Vagina (tissue), 2 donors: ENCODE measurements at places on chromosomes 1 and 21. TPM values are rescaled to one million over a fixed set of nuclear protein-coding genes. Genes with fewer than 3 reads are reported as not detected.

The PHF13 gene
- 21.6 TPM for total RNA-seq

The DTL gene
- 7.4 TPM for total RNA-seq

The HLX gene
- 7.4 TPM for total RNA-seq

- H3K27ac ChIP-seq = no peak overlapping the region
- H3K4me1 ChIP-seq = no peaks in the 10 kb centered on the region
- no peaks in the 10 kb centered on the region for H3K36me3 ChIP-seq
- DNase-seq = no peak
These were observed 229.7 kb upstream of the CACYBP start for GRCh38 chr1:174769961-174770549.

DNA sequence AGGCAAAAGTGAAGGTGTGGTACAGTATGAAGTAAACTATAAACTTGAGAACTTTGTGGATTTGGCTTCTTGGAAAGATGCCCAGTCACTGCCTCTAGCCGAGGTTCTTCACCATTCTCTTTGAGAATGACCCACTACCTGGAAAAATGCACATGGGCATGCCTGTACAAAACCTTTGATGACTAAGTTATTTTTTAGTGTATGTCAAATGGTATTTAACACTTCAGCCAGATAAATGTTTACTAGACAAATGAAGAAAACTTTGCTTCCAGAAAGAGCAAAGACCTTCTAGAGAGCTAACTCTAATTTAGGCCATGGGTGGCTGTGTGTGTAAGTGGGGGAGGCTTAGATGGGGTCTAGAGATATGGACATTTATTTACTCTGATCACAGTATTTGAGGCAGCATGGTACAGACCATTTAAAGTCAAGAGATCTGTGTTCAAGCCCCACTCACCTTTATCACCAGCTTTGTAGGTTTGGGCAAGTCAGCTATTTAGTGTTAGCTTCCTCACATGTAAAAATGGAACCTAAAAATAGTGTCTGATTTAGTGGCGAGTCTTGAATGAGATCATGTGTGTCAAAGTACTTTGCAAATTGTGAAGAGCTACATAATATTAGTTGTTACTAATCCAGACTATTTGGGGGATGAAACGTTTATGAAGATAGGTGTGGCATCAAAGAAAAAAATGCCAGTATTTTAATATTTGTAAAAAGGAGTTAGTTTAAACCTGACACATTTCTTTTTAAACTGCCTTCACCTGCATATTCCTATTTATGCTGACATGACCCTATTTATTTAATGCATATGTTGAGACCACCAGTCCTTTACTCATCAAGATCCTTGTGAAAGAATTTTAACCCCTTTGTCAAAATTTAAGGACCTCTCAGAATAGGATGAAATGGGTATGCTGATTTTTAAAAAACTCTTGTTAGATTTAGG lies 20.2 kb downstream of the NFYC start:
- H3K36me3 ChIP-seq = no peaks in the 10 kb centered on the region
- no peak overlapping the region for H3K4me3 ChIP-seq
- peak overlapping the region; percentile 64 for H3K27ac ChIP-seq
- DNase-seq = no peak
- H3K4me1 ChIP-seq = peaks cover 61% of the 10 kb centered on the region

- H3K36me3 ChIP-seq = no peaks in the 10 kb centered on the region
These were observed 423 bp downstream of the URB1 start for GRCh38 chr21:32392299-32392879.

DNA sequence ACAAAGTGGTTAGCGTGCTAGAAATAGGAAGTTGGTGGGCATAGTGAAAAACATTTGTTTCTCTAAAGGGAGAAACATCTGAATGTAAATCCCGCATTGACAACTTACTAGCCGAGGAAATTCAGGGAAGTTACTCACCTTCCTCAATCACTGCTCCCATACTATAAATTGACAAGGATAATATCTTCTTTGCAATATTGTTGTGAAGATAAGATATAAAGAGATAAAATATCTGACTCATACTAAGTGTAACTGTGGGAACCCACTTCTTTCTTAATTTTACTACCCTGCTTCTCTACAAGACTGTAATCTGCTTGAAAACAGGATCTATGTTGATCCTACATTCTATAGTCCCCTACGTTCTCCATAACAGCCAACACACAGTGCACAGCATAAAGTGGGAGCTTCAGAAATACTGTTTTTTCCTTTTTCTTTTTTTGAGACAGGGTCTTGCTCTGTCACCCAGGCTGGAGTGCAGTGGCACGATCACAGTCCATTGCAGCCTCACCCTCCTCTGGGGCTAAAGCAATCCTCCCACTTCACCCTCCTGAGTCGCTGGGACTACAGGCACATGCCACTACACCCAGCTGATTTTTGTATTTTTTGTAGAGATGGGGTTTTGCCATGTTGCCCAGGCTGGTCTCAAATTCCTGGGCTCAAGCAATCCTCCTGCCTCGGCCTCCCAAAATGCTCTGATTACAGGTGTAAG lies 57.4 kb upstream of the C1orf21 start:
- no peak overlapping the region for H3K27ac ChIP-seq
- no peaks in the 10 kb centered on the region for H3K27me3 ChIP-seq
- H3K36me3 ChIP-seq = no peaks in the 10 kb centered on the region
- no peak overlapping the region for H3K4me3 ChIP-seq
- no peak for DNase-seq
- H3K4me1 ChIP-seq = no peaks in the 10 kb centered on the region

- H3K27me3 ChIP-seq = no peaks in the 10 kb centered on the region
- H3K4me3 ChIP-seq = no peak overlapping the region
- H3K27ac ChIP-seq = peak overlapping the region; percentile 75
- H3K4me1 ChIP-seq = peaks cover 20% of the 10 kb centered on the region
These were observed 41.1 kb downstream of the GLIS1 start for GRCh38 chr1:53697721-53698383.

DNA sequence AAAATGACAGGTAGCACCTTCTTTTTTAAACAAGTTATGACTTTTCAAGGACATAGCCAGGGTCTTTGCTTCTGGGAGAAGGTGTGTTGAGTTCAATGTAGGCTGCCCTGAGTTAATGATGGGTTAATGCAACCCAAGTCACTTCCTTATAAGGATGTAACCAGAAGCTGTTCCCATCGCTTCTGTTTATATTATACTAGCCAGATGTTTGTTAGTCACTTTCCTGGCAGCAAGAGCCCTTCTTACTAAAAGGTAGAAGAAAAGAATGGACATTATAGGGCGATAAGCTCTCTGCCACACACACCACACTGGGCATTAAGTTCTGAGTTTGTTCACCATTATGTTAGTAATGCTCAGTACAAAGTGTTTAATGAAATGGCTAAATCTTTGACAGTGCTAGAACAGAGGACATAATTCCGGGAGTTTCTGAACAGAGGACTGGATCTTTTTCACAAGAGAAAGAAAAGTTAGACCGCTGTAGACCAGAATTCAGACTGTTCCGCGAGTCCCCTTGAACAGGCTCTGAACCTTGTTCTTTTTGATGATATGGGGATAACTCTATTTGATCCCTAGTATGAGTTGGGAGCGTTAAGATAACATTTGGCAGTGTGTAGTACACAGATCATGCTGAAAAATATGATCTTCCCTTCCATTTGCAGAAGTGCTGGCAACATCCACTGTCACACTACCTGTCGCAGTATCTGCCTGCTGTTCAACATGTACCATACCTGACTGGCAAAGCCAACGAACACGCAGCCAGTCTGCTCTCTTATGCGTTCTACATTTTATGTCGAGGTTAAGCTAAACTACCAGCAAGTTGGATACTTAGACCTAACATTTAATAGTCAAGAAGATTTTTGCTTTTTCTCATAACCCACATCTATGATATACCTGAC lies 41.0 kb downstream of the DEGS1 start:
- no peaks in the 10 kb centered on the region for H3K27me3 ChIP-seq
- no peaks in the 10 kb centered on the region for H3K36me3 ChIP-seq
- DNase-seq = no peak
